A549 treated with CORT108297 at 1 μM for 4 hours (cell line): ENCODE measurements at places on chromosomes 4 and X. TPM values are rescaled to one million over a fixed set of nuclear protein-coding genes. Genes with fewer than 3 reads are reported as not detected.

Gene AREG
- total RNA-seq = 55.0 to 73.0 TPM (median 66.7 TPM) in 5 replicates

Gene REELD1
- total RNA-seq = not detected in 5 replicates

Gene F8A2
- total RNA-seq = not detected in 5 replicates

Gene FMR1
- 18.3 to 25.3 TPM (median 24.3 TPM) in 5 replicates for total RNA-seq

Gene PFKFB1
- 0.06 to 0.14 TPM (median 0.10 TPM) in 5 replicates for total RNA-seq

Gene DOK7
- 0.38 to 0.95 TPM (median 0.46 TPM) in 5 replicates for total RNA-seq
